ENCODE measurements at places on chromosomes 16 and 17.

DNA sequence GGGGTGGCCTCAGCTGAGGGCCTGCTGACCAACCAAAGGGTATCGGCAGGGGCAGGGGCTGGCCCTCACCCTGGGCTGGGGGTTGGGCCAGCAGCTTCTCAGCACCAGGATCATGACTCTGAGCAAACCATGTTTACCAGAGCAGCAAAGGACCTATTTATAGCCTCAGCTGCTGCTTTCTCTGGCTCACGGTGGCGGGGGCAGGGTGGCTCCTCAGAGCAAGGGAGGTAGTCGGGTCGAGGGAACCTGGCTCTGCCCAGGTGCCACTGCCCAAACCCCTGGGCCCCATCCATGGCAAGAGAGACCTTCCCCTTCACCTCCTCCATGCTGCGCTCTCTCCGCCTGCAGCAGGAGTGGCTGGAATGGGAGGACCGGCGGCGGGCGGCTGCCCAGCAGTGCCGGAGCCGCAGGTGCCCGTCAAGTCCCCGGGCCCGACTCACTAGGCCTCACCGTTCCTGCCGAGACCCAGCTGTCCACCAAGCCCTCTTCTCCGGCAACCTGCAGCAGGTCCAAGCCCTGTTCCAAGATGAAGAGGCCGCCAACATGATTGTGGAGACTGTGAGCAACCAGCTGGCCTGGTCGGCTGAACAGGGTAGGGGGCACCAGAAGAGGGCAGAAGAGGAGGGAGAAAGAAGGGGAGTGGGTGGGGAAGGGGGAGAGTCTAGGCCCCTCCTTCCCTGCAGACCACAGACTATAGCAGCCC lies at the start of gene ASB16:
ASB16 (plus strand) TSS at position 206 of the 703 bp plus-strand sequence; CDS start at position 292, 86 bp downstream.
- no peak for DNase-seq

GRCh38 chr17:42809250-42809649 lies 10.6 kb downstream of the CNTD1 start:
- DNase-seq, result peak; percentile 61

- no peak for DNase-seq
These were observed 17.2 kb downstream of the TBCD start for GRCh38 chr17:82769041-82769440.

DNA sequence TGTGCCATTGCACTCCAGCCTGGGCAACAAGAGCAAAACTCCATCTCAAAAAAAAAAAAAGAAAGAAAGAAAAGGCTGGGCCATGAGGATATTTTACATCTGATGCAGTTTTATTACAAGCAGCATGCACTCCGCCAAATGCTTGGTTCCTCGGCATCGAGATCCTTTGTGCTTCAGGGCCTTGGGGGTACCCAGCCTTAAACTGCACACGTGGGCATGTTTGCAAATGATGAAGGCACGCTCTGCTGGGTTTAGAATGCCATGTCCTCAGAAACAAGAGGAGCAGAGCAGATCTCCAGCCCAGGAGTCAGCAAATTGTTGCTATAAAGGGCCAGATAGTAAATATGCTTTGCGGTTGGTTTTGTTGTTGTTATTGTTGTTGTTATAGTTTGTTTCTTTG lies 153.2 kb downstream of the KATNIP start:
- DNase-seq, result no peak

- no peak for DNase-seq
These were observed 200.7 kb upstream of the CACNG5 start for GRCh38 chr17:66634193-66634592.

GRCh38 chr16:58843675-58844074 lies 109.6 kb upstream of the GOT2 start:
- DNase-seq, result no peak

- no peak for DNase-seq
These were observed 602.9 kb upstream of the KIF2B start for GRCh38 chr17:53219821-53220220.

GRCh38 chr16:73016488-73016830 lies 31.5 kb downstream of the ZFHX3 start:
- DNase-seq, result no peak

DNA sequence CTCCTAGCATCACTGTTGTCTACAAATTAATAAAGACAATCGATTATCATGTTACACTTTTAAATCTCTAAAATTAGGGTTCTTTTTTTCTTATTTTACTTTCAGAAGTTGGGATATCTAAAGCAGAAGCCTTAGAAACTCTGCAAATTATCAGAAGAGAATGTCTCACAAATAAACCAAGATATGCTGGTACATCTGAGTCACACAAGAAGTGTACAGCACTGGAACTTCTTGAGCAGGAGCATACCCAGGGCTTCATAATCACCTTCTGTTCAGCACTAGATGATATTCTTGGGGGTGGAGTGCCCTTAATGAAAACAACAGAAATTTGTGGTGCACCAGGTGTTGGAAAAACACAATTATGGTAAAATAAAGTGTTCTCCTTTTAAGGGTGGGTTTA lies 2.4 kb downstream of the RAD51C start:
- DNase-seq, result no peak

Data from HS-5 (cell line).